A549 treated with Hydrocortisone at 1 μM for 4 hours (cell line): ENCODE measurements at places on chromosomes 7 and 10. TPM values are rescaled to one million over a fixed set of nuclear protein-coding genes. Genes with fewer than 3 reads are reported as not detected.

TSPAN15 gene
- 91.4 to 106 TPM (median 101 TPM) in 5 replicates for total RNA-seq

DPYSL4 gene
- 16.8 to 20.1 TPM (median 19.7 TPM) in 5 replicates for total RNA-seq

CNNM1 gene
- total RNA-seq, result 21.9 to 28.6 TPM (median 26.2 TPM) in 5 replicates

NSUN6 gene
- 3.9 to 4.5 TPM (median 4.1 TPM) in 5 replicates for total RNA-seq

ITPRID1 gene
- not detected in 5 replicates for total RNA-seq

OPN1SW gene
- total RNA-seq, result not detected in 5 replicates

ANKRD1 gene
- 26.4 to 54.1 TPM (median 40.0 TPM) in 5 replicates for total RNA-seq

CDNF gene
- 0.83 to 1.3 TPM (median 1.2 TPM) in 5 replicates for total RNA-seq

AMPH gene
- 0.03 to 0.12 TPM (median 0.07 TPM) in 5 replicates for total RNA-seq

SNX8 gene
- 73.3 to 130 TPM (median 114 TPM) in 5 replicates for total RNA-seq

FIS1 gene
- total RNA-seq, result 120 to 154 TPM (median 137 TPM) in 5 replicates

TMEM176A gene
- total RNA-seq, result not detected in 5 replicates

TMEM176B gene
- total RNA-seq, result 0.10 to 0.17 TPM (median 0.13 TPM) in 3 of 5 replicates, not detected in the others

UPK3B gene
- total RNA-seq, result 11.5 to 19.6 TPM (median 17.6 TPM) in 5 replicates

STEAP1 gene
- total RNA-seq, result 14.6 to 17.1 TPM (median 16.1 TPM) in 5 replicates

TRPV5 gene
- not detected in 5 replicates for total RNA-seq

MBL2 gene
- total RNA-seq, result not detected in 5 replicates
